ENCODE measurements at places on chromosomes 16 and 17.
A peak's percentile ranks its signal among the peaks of the same experiment; 100 is the strongest.

DNA sequence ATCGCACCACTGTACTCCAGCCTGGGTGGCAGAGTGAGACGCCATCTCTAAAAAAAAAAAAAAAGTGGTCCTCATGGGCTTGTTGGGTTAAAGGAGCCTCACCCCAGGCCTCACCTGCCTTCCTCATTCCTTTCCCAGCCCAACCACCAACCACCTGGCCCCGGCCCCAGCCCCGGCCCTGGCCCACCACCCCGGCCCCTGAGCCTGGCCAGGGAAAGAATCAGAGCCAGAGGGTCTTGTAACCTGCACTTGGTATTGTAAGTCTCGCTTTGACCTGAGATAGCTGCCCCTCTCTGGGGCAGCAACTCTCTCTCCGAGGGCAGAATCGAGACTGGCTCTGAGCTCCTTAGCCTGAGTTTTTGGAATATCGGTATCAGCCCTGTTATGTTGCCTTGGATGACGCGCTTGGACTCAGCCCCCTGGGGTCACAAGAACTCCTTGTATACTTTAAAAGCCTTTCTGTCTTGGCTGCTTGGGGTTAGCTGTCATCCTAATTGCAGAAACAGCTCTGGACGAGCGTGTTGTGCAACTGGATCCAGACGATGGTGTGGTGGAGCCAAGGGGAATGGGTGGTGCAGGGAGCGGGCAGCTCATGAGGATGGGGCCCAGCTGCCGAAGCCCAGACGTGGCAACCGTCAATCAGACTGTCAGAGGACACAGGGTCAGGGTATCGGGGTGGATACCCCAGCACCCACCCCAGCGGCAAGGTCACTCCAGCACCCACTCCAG lies 14.6 kb downstream of the SMTNL2 start:
- no peak for DNase-seq

DNA sequence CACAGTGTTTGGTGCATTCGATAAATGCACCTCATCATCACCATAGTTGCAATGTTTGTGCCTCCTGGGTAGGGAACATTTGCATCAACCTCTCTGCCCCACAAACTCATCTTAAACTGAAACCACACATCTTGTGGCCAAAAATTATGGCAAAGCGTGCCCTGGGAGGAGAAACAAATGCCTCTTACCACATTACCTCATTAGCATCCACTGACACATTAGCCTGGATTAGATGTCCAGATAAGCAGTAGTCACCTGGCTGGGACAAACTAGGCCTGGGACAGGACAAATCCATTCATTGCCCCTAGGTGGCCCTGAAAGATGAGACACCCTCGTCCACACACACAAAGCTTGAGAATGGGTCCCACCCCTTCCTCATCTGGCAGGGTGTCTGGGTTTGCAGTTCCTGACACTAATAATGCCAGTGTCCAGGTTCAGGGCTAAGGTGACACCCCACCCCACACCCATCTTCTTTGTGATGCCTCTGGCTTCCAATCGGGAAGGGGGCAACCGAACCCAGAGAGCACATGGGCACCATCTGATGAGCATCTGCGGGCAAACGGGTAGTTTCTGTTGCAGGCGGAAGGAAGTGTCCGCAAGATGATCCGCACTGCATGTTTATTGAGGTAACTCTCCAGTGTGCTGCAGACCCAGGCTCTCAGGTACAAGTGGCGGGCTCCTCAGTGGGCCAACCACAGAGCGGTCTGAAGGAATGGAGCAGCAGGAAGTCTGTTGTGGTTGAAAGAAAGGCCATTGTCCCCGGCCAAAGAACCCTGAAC lies 8.6 kb downstream of the XYLT1 start:
- DNase-seq = no peak

DNA sequence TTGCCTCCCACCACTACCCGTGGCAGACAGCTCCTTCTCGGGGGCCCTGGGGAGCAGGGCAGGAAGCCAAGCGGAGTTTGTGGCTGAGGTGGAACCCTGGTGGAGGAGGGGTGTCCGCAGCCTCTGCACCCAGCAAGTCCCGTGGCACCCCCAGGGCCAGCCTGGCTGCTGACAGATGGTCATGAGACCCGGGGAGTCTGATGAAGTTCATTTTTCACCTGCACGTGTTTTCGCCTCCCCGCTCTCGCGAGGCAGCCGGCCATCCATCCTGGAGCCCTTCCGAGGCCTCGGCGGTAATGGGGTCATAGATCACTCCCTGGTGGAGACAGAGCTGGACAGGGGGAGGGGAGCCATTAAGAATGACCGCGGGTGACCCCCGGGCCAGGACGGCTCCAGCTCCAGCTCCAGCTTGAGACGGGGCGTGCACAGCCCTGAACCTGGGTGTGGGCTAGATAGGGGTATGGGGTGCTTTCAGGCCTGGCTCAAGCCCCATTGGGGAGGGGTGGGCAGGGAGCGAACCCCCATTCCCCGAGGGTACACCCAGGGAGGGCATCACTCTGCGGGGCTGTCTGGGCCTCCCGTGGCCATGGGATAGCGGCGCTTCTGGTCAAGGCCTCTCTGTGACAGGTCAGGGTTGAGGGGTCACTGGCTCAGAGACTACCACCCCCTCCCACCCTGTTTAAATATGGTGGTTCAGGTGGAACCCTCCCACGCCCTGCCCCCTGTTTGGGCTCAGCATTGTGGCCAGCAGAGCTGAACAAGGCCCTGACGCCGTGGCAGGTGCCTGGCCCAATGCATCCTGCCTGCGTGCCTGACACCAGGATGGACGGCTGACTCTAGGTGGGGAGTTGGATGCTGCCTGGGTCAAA lies 227.4 kb upstream of the GSE1 start:
- DNase-seq = no peak

DNA sequence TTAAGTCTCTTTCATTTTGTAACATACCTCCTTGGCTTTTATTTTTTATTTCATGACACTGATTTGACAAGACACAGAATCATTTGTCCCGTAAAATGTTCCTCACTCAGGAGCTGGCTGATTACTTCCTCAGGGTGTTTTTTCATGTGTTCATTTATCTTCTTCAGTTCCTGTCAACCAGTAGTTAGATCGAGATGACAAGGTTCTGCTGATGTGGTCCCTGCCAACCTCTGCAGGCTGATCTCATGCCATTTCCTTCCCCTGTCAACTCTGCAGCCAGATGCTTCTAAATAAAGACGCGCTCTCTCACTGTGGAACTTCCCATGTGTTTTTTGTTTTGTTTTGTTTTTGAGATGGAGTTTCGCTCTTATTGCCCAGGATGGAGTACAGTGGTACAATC lies 8.1 kb upstream of the CXCL16 start:
- peak; percentile 39 for DNase-seq

DNA sequence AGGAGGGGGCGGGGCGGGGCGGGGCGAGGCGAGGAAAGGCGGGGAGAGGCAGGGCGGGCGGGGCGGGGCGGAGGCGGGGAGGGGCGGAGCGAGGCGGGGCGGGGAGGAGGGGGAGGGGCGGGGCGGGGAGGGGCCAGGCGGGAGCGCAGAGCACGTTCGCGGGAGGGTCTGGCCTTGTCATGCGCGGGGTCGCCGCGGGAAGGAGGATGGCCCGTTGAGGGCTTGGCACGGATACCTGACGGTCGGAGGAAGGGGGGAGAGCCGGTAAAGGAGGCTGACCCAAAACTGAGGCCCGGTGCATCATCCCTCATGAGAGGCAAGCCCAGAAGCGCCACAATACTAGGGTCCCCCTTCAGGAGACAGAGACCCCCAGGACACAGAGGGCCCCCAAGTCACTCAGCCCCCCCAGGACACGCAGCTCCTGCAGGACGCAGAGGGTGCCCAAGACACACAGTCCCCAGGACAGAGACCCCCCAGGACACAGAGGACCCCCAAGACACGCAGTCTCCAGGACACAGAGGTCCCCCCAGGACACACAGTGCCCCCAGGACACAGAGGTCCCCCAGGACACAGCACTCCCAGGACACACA lies 593 bp upstream of the WDR45B start:
- DNase-seq = peak; percentile 42

DNA sequence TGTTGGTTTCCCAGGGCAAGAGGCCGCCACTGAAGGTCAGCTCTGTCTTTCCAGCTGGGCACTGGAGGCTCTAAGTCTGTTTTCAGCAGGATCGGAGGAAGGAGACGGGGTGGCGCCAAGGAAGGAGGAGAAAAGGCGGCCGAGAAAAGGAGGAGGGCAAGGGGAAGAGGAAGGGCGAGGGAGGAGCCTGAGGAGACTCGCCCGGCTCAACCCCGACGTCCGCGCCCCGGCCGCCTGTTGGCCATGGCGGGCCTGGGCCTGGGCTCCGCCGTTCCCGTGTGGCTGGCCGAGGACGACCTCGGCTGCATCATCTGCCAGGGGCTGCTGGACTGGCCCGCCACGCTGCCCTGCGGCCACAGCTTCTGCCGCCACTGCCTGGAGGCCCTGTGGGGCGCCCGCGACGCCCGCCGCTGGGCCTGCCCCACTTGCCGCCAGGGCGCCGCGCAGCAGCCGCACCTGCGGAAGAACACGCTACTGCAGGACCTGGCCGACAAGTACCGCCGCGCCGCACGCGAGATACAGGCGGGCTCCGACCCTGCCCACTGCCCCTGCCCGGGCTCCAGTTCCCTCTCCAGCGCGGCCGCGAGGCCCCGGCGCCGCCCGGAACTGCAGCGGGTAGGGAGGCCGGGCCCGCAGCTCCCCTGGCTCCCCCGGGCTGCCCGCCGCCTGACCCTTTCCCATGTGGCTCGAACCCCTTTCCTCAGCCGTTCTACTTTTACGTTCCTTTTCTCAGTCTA lies at the start of gene RNF135:
Gene RNF135, plus strand, starts transcription at position 209 of the 737 bp plus-strand sequence. Its CDS starts 35 bp downstream, at position 244.
- DNase-seq = peak; percentile 71

GRCh38 chr16:3999479-4000325 lies 116.5 kb downstream of the ADCY9 start:
- DNase-seq = no peak

DNA sequence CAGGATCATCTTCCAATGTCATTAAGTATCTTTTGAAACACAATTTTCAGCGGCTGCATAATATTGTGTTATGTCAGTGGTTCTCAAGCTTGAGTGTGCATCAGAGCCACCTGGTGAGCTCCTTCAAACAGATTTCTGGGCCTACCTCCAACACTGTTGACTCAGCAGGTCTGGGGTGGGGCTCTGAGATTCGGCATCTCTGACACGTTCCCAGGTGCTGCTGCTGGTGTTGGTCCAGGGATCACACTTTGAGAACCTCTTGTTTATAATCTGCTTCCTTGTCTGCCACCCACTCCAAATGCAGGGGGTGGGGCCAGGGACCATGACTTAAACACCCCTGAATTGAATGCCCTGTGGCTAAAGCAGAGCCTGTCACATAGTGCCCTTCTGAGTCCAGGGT lies 73.8 kb upstream of the HNF1B start:
- no peak for DNase-seq

DNA sequence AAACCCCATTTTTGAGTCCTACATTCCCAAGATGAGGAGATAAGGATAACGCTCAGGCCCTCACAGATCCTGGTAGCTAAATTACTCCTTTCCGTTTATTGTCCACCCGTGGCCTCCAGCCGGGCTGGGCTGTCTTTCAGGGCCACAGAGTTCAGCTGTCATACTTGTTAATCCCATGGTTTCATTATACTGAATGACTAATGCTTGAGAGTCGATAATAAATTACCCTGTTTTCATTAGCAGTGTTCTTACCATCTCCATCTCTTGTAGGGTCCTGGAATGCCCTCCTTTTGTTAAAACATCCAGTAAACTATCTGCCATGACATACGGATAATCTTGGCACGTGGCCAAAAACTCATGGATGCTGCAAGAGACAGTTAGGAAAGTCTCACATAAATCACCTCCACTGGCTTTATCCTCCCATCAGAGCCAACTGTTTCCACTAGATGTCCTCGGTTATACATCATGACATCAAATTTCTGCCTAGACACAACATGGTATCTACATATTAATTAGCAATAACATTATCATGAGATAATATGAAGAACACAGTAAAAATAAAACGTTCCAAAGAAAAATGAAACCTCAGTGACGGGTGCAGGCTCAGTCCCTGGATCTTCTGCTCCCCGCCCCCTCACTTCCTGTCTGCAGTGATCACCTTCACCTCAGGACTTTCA lies 45.3 kb downstream of the BRD7 start:
- no peak for DNase-seq
